ENCODE measurements at places on chromosomes 4 and X. TPM values are rescaled to one million over a fixed set of nuclear protein-coding genes. Genes with fewer than 3 reads are reported as not detected.

GRCh38 chrX:3771766-3772165, 58.3 kb upstream of the PRKX start:
- no peaks in the 10 kb centered on the region for H3K27me3 ChIP-seq
- no peaks in the 10 kb centered on the region for H3K4me1 ChIP-seq
- H3K36me3 ChIP-seq, result no peaks in the 10 kb centered on the region
- no peak overlapping the region for H3K4me3 ChIP-seq

DNA sequence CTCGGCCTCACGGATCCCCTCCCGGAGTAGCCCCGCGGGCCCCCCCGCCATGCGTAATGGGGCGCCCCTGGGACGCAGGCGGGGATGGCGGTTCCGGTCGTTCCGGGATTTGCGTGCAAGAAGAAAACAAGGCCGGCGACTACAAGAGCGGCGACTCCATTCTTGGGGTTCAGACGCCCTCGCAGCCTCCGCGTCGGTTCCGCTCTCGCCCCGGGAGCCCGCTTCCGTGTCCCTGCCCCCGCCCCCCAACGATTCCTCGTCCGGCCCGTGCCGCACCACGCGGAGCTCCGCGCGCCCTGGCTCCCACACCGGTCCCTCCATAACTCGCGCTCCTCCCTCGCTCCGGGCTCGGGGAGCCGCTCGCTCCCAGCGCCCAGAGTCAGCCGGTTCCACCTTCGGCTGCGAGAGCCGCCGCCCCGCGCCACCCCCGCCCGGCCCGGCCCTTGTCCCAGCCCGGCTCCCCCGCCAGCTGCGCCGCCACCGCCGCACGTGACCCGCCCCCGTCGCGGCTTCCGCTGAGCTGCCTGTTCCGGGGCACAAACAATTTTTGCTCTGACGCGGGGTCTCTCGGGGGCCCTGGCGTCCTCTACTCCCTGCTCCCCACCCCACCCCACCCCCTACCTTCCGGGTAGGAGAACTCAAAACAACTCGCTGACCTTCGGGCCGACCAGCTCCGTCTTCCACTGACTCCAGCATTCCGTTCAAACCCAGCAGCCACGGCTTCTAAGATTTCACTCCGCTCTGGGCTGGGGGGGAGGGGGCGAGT, 78.8 kb upstream of the BCOR start:
- peaks cover 51% of the 10 kb centered on the region for H3K4me1 ChIP-seq
- no peaks in the 10 kb centered on the region for H3K36me3 ChIP-seq
- peak overlapping the region; percentile 99 for H3K27ac ChIP-seq

GALNTL6 gene
- total RNA-seq, result 0.25 TPM

ZNF275 gene
- total RNA-seq, result 16.9 TPM

KDM5C gene
- 110 TPM for total RNA-seq

Data from K562 (cell line).